ENCODE measurements at places on chromosomes 1 and 21. TPM values are rescaled to one million over a fixed set of nuclear protein-coding genes. Genes with fewer than 3 reads are reported as not detected.

- no peak for DNase-seq
Observed at GRCh38 chr1:71687376-71687775, 595.0 kb downstream of the NEGR1 start.

SPRR1B gene
- not detected for total RNA-seq

- DNase-seq, result no peak
Observed at GRCh38 chr21:39510240-39510639, 58.5 kb downstream of the SH3BGR start.

GRCh38 chr1:227740401-227740960, 5.2 kb downstream of the SNAP47 start:
- no peak for DNase-seq

DNA sequence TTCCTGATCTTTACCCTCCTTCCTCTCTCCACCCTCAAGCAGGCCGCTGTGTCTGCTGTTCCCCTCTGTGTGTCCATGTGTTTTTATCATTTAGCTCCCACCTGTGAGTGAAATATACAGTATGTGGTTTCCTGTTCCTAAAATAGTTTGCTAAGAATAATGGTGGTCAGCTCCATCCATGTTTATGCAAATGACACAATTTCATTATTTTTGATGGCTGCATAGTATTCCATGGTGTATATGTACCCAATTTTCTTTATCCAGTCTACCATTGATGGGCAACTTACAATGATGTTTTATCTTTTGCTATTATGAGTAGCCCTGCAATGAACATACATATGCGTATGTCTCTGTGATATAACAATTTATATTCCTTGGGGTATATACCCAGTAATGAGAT, 133.4 kb upstream of the RGS18 start:
- DNase-seq, result no peak

DNA sequence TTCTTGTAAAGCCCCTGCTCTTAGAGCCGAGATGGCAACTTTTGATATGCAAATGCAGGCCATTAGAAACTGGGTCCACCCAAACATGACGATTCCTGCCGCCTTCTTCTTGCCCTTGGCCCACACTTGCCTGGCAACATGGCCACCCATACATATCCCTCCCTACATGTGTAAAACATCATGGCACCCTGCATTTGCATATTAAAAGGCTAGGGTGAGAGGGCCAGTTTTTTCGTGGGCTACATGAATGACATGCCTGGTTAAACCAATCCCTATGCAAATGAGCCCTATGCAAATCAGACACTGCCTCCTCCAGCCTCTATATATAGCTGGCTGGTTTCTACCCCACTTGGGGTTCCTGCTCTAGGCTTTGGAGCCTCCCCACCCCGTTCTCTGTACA, 18.8 kb downstream of the PLA2G2A start:
- DNase-seq, result no peak

CTTNBP2NL gene
- 10.7 TPM for total RNA-seq

Measured in NCI-H460 (cell line).